ENCODE measurements at places on chromosomes 7 and 10.
A peak's percentile ranks its signal among the peaks of the same experiment; 100 is the strongest.

DNA sequence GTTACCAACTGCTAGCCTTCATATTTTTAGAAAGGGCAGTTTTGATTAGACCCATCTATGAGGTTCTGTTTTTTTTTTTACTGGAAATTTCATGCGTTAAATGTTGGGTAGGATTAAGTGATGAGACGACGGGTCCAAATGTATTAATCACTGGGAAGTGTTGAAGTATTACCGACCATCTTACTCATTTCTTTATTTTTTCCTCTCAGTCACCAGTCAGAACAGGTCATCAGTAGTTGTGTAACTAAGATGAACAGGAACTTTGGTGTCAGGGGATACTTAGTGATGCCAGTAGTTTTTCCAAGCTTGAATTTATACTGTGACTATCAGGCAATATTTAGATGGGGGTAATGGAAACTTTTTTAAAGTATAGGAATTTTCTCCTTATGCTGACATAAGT is 14.2 kb downstream of the TFAM start:
- peak; percentile 84 for DNase-seq

GRCh38 chr10:78358982-78359381 is 325.3 kb downstream of the RPS24 start:
- DNase-seq, result no peak

- DNase-seq, result no peak
Observed at GRCh38 chr10:119373294-119374102, 166.1 kb downstream of the GRK5 start.

DNA sequence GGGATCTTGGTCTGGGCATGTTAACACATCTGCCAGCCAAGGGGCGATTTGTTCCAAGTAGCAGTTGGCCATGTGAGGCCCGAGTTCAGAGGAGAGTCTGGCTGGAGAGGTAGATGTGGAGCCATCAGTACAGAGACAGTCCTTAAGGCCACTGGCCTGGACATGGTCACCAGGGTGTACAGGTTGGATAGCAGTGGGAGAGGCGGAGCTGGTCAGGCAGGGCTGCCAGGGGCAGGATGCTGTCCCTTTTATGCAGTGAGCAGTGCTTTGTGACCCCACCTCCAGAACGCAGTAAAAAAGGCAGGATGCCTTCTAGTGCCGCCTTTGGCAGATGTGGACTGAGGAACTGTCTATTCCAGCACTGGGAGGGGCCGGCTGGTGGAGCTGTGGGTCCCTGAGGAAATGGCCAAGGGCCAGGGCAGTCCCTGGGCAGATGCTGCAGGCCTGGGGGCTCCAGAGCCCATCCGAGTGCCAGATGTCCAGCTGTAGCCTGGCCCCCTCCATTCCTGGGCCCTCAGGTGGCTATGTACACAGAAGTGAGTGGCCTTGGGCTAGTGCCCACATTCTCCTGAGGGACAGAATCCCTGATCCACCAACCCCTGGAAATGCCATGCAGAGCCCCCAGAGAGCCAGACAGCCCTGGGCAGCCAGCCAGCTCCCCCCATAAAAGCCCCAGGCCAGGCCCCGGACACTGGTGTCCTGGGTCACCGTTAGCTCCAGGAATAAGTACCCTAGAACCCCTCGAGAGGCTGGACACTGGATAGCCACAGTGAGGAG is 17.2 kb upstream of the MYL7 start:
- DNase-seq, result no peak

GRCh38 chr10:13448216-13448615 is 80.6 kb downstream of the BEND7 start:
- DNase-seq, result peak; percentile 13

- DNase-seq, result no peak
Observed at GRCh38 chr7:14579971-14580370, 322.6 kb downstream of the DGKB start.

DNA sequence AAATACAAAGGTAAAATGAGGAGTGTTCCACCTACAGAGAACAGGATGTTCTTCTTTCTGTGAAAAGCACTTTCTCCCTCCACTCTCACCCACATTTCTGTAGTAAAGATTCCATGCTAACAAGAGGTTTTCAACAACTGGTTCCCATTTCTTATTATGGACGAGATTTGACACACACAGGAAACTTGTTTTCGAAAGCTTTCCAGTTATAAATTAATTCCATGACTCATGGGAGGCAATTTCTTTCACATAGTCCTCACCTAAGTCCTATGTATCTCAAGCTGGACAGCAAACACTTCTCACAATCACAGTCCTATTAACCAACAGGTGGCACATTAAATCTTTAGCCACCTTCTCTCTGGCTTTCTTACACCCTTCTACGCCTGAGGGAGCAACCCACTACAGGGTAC is 24.5 kb downstream of the RAPGEF5 start:
- DNase-seq, result no peak

GRCh38 chr7:100745184-100745583 is 11.8 kb downstream of the ZAN start:
- peak; percentile 15 for DNase-seq

GRCh38 chr10:61592581-61592980 is 70.1 kb upstream of the CABCOCO1 start:
- peak; percentile 34 for DNase-seq

DNA sequence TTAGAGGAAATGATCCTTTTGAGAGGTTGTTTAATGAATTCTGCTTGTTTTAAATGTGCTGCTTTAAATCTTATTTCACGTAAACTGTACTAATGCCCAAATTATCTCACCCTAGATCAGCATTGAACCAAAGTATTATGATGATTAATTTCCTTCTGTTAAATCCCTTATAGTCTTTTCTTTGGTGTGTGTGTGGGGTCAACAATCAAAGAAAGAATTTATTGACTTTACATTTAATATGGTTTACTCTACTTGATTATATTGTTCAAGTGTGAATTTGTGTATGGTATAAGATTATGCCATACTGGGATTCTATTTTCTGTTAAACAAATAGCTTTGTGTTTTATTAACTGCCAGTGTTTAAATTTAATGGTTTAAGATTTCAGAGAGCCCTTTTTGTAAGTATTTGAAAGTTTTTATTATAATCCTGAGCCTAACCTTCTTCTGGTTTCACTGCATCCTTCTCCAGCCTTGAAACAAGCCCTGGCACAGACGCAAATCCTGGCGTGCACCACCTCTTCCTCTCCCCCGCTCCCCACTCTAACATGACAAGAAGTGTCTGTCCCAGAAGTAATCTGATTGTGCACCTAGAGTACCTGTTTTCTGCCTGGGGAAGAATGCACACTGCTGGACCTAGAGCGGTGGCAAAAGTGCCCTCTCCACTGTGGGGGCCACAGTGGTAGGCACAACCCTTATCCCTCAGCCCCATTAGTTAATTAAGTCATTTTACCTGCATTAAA is 70.6 kb downstream of the KAT6B start:
- no peak for DNase-seq

GRCh38 chr10:114437473-114438292 is 33.4 kb upstream of the AFAP1L2 start:
- peak; percentile 23 for DNase-seq

- DNase-seq, result peak; percentile 27
Observed at GRCh38 chr10:133260895-133261725, 15.6 kb downstream of the ADAM8 start.

- peak; percentile 67 for DNase-seq
Observed at GRCh38 chr7:81484261-81484660, 285.6 kb downstream of the HGF start.

GRCh38 chr10:13263591-13263990 is 29.4 kb upstream of the UCMA start:
- DNase-seq, result no peak

DNA sequence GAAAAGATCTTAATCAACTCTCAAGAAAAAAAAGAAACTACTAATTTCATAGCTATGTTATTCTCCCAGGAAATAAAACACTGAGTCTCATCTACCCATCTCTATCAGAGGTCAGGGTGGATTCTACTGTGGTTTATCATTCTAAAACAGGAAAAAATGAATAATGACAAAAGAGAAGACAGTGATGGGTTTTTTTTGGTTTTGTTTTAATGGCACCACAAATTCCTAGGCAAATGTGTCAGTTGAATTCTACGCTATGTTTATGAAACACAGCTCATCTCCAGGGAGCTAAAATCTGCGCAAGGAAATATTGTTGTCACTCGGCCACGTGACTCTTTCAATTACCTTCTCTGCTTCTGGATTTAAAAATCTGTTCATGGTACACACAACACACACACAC is 393.4 kb upstream of the SORCS1 start:
- no peak for DNase-seq

- peak; percentile 42 for DNase-seq
Observed at GRCh38 chr10:30051220-30051619, 8.2 kb downstream of the JCAD start.

DNA sequence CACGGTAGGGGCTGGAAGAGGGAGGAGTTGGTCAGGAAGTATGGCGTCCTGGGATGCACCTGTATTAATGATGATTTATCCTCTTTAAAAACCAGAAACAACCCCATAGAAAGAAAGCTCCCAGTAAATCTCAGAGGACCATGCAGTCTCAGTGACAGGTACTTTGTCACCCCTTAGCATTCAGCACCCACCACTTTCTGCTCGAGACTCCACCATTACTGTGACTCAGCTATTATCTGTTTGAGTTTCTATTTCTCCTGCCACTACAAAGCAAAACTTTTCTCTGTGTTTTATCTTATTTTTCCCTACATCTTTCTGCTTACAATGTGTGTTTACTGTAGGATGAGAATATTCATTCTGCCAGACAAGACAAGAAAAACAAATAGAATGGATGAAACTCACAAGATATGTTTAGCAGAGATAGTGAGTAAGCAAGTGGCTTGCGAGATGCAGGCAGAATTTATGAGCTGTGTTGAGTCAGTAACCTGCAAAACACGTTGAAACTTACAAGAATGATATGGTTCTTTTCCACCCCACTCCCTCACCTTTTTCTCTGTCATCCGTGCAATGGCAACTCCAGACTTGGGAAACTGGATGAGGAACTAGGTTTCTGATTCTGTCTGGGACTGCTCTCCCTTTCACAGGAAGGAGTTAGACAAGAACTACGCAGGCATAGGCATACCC is 127.1 kb downstream of the AOAH start:
- no peak for DNase-seq

DNA sequence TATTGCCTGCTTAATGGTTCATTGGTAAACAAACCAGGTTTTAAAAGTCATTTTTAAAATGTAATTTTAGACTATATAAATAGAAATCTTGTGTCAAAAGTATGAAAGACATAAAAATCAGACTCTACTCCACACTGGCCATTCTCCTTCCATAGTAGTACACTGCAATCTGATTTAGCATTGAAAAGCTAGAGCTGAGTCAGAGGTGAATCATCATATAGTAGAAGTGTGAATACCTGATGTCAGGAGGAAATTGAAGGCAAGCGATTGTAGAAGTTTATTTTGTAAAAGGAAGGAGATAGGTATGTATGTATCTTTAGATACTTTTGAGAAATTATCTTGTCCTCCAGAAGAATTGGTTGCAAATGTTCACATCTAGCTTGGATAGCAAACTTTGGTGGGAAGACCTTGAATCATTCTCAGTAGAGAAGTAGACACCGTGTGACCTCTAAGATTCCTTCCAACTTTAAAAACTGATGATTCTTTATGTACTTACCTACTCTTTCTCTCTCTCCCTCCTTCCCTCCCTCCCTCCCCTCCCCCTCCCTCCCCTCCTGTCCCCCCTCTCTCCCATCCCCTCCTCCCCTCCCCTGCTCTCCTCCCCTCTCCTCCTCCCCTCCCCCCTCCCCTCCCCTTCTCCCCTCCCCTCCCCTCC is 88.1 kb downstream of the BTAF1 start:
- peak; percentile 75 for DNase-seq

DNA sequence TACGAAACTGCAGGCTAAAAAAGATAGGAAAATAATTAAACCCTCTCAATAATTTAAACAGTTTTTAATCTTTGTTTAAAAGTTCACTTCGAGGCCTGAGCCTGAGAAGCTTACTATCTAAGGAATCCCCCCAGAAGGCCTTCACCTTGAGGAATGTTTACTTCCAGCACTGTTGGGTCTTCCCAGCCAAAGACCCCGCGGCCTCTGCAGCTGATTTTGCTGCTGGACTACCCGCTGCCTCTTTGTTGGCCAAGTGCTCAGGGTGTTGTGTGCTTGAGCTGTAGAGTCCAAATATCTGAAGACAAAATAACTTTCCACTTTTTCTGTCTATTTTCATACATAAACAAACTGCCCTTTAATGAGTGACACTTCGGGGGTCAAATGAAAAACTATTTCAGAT is 292.7 kb downstream of the GLRX3 start:
- DNase-seq, result no peak

DNA sequence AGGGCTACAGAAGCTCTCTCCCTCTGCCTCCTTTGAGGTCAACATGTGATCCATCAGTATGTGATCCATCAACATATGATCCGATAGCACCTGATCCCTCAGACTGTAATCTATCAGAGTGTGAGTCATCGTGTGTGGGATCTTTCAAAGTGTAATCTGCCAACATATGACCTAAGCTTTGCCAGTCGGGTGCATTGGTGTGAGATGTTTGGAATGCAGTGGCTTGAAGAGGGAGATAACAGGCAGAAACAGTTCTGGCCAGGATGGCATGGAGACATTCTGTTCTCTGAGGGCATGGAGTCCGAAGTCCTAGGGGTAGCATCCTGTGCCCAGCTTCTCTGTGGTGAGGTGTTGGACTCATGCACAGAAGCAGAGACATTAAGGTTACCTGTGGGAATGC is 217.7 kb upstream of the ETV1 start:
- DNase-seq, result no peak

DNA sequence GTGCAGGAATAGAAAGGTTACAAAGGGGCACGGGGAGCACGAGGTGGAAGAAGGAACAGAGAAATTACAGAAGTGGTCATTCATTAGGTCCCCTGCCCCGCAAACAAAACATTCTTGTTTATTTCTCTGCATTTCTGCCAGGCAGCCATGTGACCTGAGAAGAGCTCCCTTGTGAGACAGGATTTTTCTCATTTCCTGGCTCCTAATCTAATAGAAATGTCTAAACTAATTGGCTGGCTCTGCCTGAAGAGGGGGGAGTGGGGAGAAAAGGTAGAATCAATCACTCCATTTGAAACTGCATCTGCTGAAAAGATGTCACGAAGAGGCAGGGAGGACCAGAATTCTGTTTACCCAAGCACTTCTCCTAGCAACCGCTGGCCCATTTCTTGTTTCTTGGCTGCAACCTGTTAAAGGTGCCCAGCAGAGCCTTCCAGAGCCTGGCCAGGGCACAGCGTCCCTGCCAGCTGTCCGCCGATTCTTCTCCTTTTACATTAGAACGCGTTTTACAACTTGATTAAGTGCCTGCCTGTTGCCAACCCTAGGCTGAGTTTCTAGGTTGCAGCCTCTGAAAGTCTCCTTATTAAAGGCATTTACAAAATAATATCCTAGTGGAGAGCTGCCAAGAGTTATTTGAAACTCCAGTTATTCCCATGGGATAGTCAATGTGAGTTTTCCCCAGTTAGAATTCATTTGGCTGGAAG is 1227.6 kb downstream of the TYW1 start:
- DNase-seq, result no peak

- DNase-seq, result no peak
Observed at GRCh38 chr7:77450613-77451012, 34.5 kb upstream of the GSAP start.

DNA sequence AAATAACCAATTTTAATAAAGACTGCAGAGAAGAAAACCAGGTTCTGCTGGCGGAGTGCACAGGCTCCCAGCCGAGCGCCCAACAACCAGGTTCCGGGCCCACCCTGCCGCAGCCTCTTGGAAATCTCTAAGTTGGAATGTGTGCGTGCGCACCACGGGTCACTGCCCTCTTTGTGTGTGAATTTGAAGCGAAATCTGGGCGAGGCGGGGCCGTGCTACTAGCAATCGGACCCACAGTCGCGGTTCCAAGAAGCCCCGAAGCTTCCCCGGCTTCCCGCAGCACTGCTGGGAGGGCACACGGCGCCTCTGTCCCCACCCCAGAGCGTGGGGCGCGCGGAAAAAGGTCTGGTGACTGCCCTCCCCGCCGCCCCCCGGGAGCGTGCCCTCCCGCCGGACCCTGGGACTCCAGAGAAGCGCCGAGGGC is 666 bp upstream of the MAP3K8 start:
- DNase-seq, result peak; percentile 67

Data from HCEC 1CT (cell line).